ENCODE measurements at places on chromosomes 7 and 10. TPM values are rescaled to one million over a fixed set of nuclear protein-coding genes. Genes with fewer than 3 reads are reported as not detected.

- DNase-seq: no peak
Measured at GRCh38 chr10:73247509-73248258, 629 bp upstream of the DNAJC9 start.

DNA sequence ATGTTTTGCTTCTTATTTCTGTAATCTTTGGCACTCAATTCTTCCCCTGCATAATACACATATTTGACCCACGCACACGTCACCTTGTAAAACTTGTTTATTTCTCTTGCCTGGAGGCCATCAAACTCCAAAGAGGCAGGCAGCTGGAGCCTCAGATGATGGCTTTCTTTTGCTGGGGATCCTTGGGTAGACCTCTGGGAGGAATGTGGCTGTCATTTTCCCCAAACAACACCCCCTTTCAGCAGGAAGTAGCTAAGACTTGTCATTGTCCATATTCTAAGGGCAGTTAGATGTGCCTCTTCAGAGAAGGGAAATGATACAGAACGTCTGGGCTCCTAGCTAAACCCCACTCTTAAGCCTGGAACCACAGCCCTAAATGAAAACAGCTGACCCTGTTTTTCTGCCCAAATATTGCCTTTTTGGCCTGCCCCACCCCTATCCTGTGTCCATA lies 111.3 kb downstream of the ITGB8 start:
- DNase-seq: no peak

- no peak for DNase-seq
Measured at GRCh38 chr7:157938211-157938610, 601.4 kb downstream of the DNAJB6 start.

Gene PON1
- total RNA-seq: not detected

GRCh38 chr10:87973635-87974034 lies 110.2 kb downstream of the PTEN start:
- DNase-seq: no peak

DNA sequence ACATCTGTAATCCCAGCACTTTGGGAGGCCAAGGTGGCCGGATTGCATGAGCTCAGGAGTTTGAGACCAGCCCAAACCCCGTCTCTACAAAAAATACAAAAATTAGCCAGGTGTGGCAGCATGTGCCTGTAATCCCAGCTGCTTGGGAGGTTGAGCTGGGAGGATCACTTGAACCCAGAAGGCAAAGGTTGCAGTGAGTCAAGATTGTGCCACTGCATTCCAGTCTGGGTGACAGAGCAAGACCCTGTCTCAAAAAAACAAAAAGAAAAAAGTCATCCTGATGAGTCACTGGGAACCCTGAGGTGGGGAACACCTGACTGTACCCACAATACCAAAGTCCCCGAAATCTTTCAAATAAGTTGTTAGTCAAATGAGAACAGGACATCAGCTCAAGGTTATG lies 80.0 kb downstream of the NEBL start:
- DNase-seq: no peak

- DNase-seq: no peak
Measured at GRCh38 chr10:96502561-96503282, 11.0 kb downstream of the TLL2 start.

- DNase-seq: no peak
Measured at GRCh38 chr7:36726806-36727503, 2.7 kb upstream of the AOAH start.

DNA sequence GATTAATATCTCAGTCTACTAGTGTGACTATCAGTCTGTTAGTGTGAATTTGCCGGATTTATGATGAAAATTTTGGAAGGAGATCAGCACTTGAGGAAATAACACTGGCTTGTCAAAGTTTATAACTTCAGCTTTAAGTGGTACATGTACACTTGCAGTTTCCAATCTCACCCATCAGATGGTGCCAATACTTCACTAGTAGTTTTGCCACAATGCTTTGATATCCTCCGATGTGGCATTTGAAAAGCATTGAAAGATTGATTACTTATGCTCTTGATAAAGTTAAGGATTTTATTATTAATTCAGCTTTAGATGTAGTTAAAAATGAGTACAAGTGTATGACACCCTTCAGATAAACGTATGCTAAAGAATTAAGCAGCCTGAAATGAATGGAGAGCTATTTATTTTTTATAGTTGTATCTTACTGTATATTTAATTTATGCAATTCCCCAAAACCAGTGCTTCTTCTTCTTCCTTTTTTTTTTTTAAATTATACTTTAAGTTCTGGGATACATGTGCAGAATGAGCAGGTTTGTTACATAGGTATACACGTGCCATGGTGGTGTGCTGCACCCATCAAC lies 98.2 kb downstream of the ANLN start:
- no peak for DNase-seq

- DNase-seq: no peak
Measured at GRCh38 chr7:98727146-98727709, 110.1 kb downstream of the NPTX2 start.

GRCh38 chr7:9603291-9603690 lies 1169.9 kb downstream of the NXPH1 start:
- DNase-seq: no peak

All from right cardiac atrium (tissue), 5 donors.